ENCODE measurements at places on chromosomes 3 and 15.

- no peak for DNase-seq
These were observed 142.5 kb upstream of the MBNL1 start for GRCh38 chr3:152126260-152126659.

DNA sequence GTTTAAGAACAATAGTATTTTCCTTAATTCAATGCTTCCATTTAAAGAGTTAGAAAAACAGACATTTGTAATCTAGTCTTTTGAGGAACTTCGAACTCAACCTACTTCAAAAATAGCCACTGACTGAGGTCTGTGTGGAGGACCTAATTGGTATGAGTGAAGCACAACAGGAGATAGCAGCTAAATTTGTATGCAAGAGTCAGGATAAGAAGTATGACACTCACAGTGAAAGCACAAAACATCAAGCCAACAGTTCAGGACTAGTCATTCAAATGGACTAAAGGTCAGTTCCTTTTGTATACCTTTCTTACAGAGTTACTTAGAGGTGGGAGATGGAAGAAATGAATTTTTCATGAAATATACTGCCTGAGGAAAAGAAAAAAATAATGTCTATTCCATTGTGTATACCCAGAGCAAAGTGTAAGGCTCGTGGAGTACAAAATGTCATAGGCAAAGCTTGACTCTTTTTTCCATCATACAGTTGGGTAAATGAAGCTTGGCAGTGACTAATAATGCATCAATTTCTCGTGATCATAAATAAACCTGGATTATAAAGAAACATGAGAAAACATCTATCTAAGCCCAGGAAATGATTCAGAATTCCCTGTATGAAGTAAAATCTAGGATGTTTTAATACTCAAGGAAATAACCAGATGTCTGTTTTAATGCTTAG lies 1005.2 kb upstream of the CADM2 start:
- DNase-seq = no peak

DNA sequence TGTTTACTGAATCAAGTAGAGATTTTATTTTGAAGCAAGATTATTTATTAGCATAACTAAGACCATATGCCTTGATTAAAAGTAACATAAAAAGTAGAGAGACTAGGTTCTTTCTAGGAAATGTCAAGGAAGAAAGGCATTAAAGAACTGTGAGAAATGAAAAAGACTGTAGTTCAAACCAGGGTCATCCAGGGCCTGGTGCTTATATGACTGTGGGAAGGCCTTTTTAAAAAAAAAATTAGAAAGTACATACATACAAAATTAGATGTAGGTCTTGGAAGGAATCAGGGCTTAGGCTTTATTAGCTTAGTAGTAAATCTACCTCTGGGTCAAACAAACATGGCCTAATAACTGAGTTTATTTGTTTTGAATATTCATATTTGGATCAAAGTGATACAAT lies 173.9 kb upstream of the TBL1XR1 start:
- DNase-seq = no peak

GRCh38 chr3:190326930-190327329 lies 4.7 kb upstream of the CLDN1 start:
- DNase-seq = peak; percentile 54

GRCh38 chr3:128482175-128482574 lies 10.8 kb downstream of the GATA2 start:
- no peak for DNase-seq

- DNase-seq = no peak
These were observed 350.5 kb upstream of the ICE2 start for GRCh38 chr15:60829416-60829815.

DNA sequence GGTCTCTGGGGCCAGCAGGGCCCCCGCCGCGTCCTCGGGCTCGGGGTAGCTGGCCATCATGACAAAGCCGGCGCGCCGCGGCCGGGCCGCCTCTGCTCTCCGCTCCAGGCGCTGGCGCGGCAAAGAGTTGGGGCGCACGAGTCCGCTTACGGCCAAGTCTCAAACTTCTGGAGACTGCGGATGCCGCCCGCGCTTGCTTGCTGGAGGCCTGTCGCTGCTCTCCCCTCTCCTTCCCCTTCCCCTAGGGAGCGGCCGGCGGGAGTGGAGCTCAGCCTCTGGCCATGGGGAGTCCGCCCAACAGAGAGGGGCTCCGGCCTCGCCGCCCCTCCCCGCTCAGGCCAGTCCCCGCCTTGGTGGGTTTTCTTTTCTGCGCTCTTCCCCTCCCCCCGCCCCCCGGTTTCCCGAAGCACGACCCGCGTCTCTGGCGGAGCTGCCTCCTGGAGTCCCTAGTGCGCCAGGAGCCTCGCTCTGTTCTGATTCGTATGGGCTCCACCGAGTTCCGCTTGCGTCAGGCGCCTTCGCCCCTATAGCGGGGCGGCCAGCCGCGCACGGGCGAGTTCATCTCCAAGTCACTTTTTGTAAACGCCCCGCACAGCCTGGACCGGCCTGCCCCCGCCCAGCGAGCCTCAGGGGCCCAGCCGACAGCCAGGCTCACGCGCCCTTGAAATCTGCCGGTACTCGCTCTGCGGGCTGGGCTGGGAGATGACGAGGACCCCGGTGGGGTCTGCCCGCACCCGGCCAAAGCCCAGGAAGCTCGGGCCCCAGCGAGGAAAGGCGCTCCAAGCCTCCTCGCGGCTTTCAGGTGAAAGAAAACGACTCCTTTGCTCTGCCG lies at the start of the genes FOXL2 and FOXL2NB:
Gene FOXL2 (minus strand): TSS at position 475 of the 832 bp plus-strand sequence. CDS start 415 bp downstream, at position 60.
Gene FOXL2NB (plus strand): TSS at position 555 of the 832 bp plus-strand sequence. CDS start 148 bp downstream, at position 703.
- DNase-seq = no peak

GRCh38 chr3:194169595-194169994 lies 33.6 kb downstream of the HES1 start:
- DNase-seq = no peak

DNA sequence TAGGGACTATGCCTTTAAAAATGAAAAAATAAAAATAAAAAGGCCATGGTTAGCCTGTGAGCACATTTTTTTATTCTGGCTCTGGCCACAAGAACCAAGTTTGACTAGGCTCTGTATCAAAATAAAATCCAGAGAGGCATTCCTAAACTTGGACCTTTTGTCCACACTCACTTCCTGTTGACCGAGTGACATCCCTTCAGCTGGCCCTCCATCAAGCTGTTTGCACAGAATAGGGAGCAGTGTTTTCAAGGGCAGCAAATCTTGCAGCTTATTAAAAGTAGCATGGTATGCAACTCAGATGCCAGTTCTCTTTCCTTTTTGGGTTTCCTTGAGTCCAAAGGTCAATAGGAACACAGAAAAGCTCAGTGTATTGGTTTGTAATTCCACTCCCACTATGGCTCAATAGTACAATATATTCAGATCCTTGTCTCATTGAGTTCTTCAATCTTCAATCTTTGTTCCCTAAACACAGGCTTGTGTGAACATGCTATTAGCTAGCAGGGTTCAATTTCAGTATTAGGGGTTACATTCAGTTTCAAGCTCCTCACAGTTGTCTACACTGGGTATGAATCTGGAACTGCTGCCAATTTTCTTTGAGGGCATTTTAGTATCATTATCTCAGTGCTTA lies 244.5 kb downstream of the RBMS3 start:
- peak; percentile 78 for DNase-seq
